Stimulated activated CD8-positive, alpha-beta memory T cell treated with anti-CD3 and anti-CD28 coated beads, Interleukin-2, amount 100 ng/mL, for 48 hours (primary cell): ENCODE measurements at places on chromosomes 4 and X.

- DNase-seq: peak; percentile 45
These were observed 58.1 kb downstream of the MAML3 start for GRCh38 chr4:140095694-140096482.

DNA sequence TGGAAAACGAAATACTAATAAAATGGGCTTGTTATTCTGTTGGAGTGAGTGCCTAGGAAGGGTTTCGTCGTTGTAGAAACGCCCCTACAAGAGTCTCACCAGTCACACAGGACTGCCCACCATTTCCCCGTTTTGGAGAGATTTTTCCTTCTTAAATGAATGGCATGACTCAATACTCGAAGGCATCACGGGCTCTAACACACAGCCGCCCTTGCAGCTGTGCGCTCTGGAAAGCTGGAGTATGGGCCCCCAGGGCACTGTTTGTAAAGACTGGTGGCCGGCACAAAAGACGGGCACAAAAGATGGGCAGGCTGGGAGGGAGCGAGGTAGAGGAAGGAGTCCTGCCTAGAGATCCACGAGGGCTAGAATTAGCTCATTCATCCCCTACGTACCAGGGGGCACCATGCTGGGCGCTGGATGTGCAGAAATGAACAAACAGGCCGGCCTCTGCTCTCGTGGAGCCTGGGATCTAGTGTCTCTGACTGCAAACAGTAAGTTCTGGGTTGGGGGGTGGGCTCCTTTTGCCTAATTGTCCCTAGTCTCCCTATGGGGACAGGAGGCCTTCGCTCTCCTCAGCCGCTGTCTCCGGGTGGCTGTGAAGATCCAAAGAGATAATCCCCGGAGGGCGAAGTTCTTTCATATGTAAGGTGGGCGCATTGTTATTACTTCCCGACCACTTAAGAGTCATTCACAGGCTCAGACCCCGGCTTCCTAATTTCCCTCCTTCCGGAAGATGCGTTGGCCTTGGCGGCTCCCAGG is 1.0 kb upstream of the SFRP2 start:
- no peak for DNase-seq

DNA sequence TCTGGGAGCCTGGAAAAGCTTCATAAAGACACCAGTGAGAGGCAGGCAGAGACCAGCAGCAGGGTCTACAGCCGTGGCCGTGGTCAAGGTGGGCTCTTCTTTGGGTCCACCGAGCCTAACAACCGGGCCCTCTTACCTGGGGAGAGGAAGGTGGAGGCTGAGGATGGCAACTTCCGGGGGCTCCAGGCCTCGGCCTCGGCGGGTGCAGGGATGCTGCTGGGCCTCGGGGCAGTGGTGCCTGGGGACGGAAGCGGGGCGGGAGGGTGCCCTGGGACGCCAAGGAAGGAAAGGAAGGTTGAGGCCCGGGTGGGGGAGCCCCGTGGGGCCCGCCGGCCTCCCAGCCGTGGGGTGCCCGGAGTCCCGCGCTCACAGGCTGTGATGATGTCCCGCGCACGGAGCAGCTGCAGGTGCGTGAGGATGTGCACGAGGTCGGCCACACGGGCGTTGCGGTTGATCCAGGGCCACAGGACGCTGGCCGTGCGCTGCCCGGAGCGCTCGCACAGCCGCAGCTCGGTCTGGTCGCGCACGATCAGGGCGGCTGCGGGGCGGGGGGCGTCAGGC is 561 bp downstream of the IRAK1 start:
- no peak for DNase-seq

GRCh38 chr4:26515936-26516335 is 25.7 kb upstream of the CCKAR start:
- DNase-seq: no peak

DNA sequence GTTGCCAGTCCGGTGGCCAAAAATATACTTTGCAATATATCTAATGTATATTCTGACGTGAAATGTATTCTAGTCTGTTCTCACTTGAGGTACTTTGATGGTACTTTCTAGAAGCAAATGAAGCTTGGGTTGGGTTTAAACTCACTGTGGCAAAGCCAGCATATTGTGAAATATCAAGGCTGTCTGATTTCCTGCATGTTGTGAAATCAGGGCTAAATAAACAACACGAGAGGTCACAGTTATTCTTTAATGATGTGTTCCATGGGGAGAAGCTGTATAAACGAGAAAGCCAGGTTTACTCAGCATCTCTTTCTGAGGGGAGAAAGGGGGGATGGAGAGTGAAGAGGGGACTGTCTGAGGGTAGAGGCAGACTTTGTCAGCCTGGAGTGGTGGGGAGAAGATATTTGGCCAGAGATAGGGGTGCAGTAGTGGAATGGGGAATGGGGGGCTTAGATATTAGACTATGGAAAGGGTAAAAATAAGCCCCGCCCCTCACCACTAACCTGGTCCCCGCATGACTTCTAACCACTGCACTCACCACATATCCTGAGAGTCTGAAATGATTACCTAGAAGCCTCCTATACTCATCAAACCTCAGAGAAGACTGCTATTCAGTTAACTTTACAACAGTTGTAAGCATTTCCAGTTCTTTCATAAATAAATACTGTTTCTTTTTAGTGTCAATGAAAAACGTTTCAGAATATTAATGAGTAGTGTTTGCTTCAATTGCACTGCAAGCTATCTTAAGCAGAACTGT is 5.9 kb upstream of the SCARB2 start:
- no peak for DNase-seq

- no peak for DNase-seq
These were observed 414.1 kb downstream of the CENPC start for GRCh38 chr4:67131224-67131623.

- no peak for DNase-seq
These were observed 99.3 kb upstream of the ARMCX2 start for GRCh38 chrX:101759000-101759399.

GRCh38 chrX:134868771-134869495 is 121.9 kb upstream of the SMIM10 start:
- no peak for DNase-seq

DNA sequence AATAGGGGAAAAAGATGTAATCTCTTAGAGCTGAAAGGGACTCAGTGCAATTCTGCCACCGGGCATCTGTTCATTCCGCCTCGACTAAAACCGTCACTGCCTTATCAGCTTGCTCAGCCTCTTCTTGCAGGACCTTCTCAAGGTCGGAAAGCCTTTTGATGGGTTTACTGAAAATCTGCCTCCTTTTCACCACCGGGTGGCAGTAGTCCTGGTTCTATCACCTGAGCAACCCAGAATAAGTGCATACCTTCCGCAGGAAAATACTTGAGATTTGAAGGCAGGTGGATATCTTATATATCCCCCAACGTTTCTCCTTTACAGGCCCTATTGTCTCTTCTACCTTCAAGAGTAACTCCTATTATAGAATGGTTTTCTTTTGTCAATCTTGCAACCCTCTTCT is 103.4 kb upstream of the PAK3 start:
- DNase-seq: no peak

GRCh38 chrX:130916636-130917422 is 13.8 kb upstream of the ENOX2 start:
- DNase-seq: peak; percentile 2
